Mesangial cell (primary cell): ENCODE measurements at places on chromosomes 6 and 20. TPM values are rescaled to one million over a fixed set of nuclear protein-coding genes. Genes with fewer than 3 reads are reported as not detected.

The ASIP gene
- not detected in 2 replicates for total RNA-seq

The CPNE5 gene
- under 0.01 and 0.13 TPM in 2 replicates for total RNA-seq

The HCK gene
- total RNA-seq = not detected in 2 replicates

The SLA2 gene
- not detected in 2 replicates for total RNA-seq

The ELOVL2 gene
- total RNA-seq = under 0.01 and 1.3 TPM in 2 replicates

The AP5S1 gene
- 17.9 and 21.2 TPM in 2 replicates for total RNA-seq
